Activated CD8-positive, alpha-beta T cell treated with anti-CD3 and anti-CD28 coated beads for 36 hours (primary cell): ENCODE measurements at places on chromosomes 7 and 10. TPM values are rescaled to one million over a fixed set of nuclear protein-coding genes. Genes with fewer than 3 reads are reported as not detected.

DNA sequence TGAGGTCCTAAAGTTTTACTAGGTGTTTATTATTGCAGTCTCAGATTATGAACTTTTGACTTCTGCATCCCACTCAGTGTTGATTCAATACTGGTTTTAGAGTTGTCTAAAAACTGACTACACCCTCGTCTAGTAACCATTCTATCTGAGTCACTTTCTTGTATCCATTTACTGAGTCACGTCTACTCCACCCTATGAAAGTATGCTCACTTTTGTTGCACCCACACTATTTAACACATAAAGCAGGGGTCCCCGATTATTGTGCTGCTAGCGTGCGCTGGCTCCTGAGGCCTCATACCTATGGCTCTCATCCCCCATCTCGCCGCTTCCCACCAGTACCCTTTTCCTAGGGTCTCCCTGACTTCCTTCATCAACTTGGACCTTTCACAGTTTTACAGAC is 2.0 kb downstream of the SAMD9 start:
- H3K27ac ChIP-seq: peak overlapping the region; percentile 91
- peaks cover 63% of the 10 kb centered on the region for H3K4me1 ChIP-seq
- peak overlapping the region; percentile 80 for H3K4me3 ChIP-seq
- no peaks in the 10 kb centered on the region for H3K27me3 ChIP-seq
- peaks cover 49% of the 10 kb centered on the region for H3K36me3 ChIP-seq

DNA sequence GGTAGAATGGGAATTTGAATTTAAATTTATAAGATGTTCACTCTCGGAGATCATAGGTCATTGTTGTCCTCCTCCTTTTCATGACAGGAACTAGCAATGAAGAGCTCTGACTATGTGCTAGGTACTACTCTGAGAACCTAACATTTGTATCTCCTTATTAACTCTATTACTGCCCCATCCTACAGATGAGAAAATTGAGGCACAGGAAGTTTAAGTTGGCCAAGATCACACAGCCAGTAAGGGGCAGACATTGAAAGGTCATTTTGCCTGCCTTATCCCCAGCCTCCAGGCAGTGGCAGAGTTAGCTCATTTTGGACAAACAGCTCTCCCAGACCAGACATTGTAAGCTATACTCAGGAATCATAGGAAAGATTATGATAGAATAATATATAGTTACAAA is 6.0 kb downstream of the SRGN start:
- peaks cover 50% of the 10 kb centered on the region for H3K4me1 ChIP-seq
- no peak overlapping the region for H3K4me3 ChIP-seq
- H3K27ac ChIP-seq: no peak overlapping the region
- H3K27me3 ChIP-seq: peaks cover under 1% of the 10 kb centered on the region
- DNase-seq: no peak

- H3K27me3 ChIP-seq: peaks cover 49% of the 10 kb centered on the region
- H3K4me3 ChIP-seq: no peak overlapping the region
These were observed 1.5 kb upstream of the CFAP46 start for GRCh38 chr10:132943791-132944404.

- no peaks in the 10 kb centered on the region for H3K36me3 ChIP-seq
- H3K27ac ChIP-seq: no peak overlapping the region
- no peak overlapping the region for H3K4me3 ChIP-seq
- no peak for DNase-seq
- no peaks in the 10 kb centered on the region for H3K4me1 ChIP-seq
These were observed 48.0 kb downstream of the PLPP4 start for GRCh38 chr10:120505056-120505455.

DNA sequence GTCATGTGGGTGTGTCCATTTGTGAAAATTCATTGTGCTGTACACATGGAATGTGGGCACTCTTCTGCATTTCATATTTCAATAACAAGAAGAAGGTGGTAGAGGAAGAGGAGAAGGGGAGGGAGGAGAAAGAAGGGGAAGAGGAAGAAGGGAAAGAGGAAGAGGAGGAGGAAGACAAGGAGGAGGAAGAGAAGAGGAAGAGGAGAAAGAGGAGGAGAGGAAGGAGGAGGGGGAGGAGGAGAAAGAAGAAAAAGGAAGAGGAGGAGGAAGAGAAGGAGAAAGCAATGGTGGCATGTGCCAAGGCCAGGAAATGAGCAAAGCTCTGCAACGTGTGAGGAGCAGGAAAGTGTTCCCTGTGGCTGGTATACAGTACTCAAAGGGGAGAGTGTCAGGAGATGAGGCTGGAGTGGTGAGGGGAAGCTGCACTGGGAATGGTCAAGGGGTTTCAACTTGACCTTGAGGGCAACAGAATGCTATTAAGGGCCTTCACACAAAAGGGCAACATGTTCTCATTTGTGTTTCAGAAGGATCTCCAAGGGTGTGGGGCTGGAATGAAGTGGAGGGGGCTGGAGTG is 40.5 kb downstream of the WNT2 start:
- no peak overlapping the region for H3K4me3 ChIP-seq
- peaks cover 4% of the 10 kb centered on the region for H3K27me3 ChIP-seq
- no peak for DNase-seq
- H3K27ac ChIP-seq: no peak overlapping the region

The TIMM23 gene
- total RNA-seq: 76.2 TPM

The OR9A2 gene
- not detected for total RNA-seq

The SAMD9 gene
- total RNA-seq: 13.6 TPM

The OPN1SW gene
- total RNA-seq: not detected

The TM9SF3 gene
- total RNA-seq: 66.4 TPM
